ENCODE measurements at places on chromosomes 7 and 10.

GRCh38 chr10:121910673-121911420 lies 17.0 kb downstream of the ATE1 start:
- DNase-seq, result no peak

DNA sequence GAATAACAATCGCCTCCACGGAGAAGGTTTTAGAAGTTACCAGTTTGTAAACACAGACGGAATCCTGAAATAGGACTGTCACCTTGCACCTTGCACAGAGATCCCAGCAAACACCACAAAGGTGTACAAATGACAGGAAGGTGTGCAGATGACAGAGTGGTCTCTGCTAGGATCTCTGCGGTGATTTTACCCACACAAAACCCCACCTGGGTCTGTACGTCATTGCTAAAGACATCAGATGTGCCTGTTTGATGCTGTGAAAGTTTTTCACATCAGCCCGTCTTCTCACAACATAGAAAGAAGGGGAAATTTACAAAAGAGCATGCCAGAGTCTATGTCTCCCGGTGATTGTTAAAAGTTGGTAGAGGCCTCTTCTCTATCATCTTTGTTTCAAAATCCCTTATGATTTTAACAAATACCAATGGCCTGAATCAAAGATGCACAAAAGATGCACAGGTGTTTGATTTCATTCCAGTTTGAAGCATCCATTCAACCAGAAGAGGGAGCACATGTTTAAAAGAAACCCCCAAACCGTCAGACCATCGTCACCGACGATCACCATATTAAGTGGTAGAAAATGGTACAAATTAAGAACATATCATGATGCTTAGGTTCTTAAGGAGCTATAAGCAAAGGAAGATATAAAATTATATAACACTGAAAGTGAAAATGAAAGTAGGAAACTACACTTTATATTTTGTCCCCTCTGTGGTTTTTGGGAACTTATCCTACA lies 576.5 kb downstream of the PTPRN2 start:
- no peak for DNase-seq

GRCh38 chr10:101856626-101857025 lies 13.0 kb upstream of the KCNIP2 start:
- DNase-seq, result no peak

DNA sequence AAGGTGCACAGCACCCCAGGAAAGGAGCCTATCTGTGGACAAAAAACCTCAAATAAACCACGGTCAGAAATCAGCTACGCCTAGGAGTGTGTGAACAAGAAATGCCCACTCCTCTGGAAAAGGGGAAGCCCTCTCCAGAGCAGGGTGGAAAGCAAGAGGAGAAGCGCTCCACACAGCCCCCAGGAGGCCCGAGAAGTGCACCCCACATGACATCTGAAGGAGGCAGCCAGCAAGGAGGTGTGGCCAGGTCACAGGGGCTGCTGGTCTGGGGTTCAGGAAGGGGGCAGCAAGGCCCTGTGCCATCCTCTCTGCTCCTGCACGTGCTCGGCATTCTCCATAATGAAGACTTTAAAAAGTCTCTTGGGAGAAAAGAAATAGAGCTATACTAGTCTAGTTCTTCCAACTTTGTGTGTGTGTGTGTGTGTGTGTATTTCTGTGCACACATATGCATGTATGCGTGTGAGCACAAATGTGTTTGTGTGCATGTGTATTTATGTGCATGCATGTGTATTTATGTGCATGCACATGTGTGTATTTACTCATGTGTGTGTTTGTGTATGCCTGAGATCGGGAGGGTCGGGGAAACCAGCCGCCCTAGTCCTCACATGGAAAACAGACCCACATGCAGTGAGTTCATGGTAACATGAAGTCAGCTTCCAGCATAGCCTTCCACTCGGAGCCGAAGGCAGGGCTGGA lies 76.5 kb downstream of the TNS3 start:
- DNase-seq, result no peak

DNA sequence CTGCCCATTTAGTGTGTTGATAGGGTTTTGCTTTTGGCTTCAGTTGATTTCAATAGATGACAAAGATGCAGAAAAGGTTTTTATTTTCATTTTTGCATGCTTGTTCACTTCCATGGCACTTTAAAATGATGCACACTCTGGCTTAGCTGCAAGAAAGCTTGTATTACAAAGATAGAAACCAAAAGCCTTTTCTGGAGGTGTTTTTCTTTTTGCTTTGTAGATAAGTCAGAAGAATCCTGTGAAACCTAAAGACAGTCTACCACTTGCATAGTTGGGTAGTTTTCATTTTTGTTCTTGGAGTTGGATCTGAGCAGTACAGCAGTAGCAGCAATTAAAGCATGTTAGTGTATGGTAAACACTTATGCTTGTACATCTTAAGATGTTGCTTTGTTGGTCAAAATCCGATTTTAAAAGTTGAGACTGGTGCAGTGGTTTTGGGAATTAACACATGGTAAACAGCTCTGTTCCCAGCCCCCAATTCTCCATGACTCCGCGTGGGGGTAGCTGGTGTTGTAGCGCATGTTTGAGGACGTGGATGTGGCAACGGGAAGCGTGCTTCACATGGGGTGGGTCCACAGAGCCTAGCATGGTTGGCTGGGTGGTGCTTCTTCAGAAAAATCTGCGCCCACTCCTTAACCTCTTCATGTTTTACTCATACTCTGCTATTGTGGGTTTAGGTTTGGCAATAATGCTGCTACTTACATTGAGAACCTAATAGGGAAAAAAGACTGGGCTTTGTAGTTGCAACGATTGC lies 19.8 kb downstream of the CCNY start:
- DNase-seq, result no peak

DNA sequence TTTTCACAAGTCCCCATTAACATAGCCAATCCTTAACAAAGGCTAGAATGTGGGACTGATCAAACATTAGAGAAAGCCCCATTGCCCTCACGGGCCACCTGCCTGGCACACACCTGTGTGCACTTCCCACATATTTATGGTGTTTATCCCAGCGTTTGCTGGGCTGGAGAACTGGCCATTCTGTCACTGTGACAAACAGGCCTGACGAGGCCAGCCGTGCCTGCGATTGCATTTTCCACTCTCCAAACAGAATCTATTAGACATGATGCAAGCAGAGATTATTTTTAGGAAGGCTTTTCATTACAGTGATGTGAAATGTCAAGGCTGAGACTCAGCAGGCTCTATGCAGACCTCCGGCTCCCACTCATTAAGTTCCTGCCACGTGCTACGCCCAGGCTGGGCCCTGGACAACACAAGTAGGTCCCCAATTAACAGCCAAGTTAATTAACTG lies 20.4 kb downstream of the PTPRN2 start:
- no peak for DNase-seq

DNA sequence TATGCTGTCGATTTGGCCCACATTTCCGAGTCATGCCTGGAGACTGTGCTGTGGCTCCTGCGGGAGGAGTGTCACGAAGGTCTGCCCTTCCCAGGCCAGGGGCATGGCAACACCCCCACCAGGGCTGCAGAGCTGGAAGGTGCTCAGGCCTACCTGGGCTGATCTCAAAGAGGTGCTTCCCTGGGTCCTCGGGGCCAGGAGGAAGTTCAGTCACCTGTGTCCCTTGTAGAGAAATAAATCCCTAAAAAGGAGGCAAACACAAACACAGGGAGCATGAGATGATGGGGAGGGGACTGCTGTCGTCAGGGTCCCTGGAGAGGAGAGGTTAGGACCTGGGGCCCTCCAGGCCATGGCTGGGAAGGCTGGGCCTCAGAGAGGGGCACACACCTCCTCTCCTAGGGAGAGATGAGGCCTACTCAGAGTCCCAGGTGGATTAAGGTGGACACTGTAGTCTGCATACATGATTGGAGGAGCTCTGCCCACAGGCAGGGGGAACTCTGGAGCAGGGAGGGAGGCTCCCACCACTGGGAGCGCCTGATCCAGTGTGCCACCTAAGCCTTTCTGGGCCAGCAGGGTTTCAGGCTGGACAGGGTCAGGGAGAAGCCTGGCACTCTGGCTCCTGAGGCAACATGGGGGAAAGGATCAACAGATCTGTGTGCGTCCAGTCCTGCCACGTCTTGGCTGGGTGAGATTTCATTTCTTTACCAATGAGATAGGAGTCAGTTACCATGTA lies 49.4 kb downstream of the ARHGAP22 start:
- no peak for DNase-seq

- DNase-seq, result no peak
Observed at GRCh38 chr10:87603196-87603595, 56.5 kb upstream of the PAPSS2 start.

DNA sequence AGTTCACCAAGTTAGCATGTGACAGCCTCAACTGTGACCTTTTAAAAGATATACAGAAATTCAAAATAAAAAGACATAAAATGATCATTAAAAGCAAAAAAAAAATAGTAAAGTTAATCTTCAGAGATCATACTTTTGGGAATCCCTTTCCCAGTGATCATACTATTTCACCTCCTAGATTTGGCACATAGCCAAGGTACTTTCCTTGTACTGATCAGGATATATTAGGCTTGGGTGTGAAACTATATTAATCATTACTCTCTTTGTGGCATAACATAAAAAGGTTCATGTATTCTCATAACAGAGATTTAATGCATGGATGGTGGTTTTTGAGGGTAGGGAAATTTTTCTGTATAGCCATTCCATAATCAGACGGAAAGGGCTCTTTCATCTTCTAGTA lies 109.6 kb upstream of the ZWINT start:
- DNase-seq, result no peak

- DNase-seq, result no peak
Observed at GRCh38 chr7:27316311-27316710, 73.7 kb downstream of the EVX1 start.

GRCh38 chr10:69988094-69988493 lies 64.6 kb upstream of the MACROH2A2 start:
- no peak for DNase-seq

DNA sequence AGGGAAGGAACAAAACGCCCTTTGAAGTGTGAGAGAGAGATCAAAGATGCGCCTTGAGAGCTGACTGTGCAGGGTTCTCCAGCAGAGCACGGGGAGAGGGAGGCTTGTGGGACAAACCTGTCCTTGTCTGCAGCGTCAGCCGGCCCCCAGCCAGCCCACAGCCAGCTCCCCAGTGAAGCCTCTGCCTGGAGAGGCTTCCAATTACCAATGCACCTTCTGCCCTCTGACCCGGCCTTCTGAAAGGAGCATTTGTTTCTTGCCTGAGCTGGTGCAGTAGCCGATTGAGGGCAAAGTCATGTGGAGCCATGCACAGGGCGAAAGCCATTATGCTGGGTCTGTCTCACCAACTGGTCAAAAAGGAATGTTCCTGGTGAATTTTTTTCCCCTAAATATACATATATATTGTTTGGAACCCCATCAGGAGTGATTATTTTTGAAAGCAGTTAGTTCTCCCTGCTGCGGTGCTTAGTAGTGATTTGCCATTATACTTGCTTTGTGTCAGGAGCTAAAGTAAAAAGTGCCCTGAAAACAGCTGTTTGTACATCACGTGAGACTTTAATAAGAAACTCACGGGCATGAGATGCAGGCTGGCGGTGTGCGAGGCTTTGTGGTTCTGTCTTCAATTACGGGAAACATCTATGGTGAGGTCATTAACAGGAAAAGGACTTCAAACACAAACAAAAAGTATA lies 268.6 kb downstream of the KLF6 start:
- DNase-seq, result no peak

DNA sequence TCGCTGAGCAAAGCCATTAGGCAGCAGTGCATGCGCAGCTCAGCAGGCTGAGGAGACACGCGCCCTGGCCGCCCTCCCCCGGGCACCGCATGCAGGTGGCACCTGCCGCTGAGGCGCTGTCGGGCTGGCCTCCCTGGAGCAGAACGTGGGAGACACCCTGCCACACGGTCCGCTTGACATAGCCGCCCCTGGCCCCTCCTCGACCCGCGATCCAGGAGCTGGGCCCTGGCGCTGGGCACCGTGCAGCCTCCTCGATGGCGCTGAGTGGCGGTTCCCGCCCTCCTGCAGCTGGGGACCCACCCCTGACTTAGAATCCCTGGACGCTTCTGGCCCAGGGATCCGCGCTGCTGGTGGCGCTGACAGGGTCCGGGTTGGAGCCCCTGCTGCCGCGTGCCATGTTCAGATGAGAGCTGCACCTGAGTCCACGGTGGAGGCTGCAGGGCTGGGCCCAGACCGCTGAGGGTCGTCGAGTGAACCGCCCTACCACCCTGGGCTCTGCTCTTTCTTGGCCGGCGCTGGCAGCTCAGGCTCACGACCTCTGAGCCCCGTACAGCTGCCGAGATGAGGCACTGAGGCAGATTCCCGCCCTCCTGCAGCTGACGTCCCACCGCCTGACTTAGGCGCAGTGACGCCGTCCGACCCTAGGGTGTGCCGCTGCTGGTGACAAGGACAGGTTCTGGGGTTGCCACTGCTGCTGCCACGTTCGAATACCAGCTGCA lies 116.8 kb downstream of the OR13A1 start:
- DNase-seq, result no peak

DNA sequence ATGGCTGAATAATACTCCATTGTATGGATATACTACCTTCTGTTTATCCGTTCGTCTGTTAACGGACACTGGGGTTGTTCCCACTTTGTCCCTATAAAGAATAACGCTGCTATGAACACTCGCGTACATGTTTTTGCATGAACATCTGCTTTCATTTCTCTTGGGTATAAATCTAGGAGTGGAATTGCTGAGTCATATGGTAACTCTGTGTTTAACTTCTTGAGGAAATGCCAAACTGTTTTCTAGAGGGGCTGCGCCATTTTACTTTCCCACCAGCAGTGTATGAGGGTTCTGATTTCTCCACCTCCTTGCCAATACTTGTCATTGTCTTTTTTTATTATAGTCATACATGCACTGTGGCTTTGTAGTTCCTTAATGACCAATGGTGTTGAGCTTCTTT lies 20.6 kb upstream of the RASSF4 start:
- DNase-seq, result no peak

Data from stimulated activated CD8-positive, alpha-beta memory T cell treated with anti-CD3 and anti-CD28 coated beads, Interleukin-12 subunit alpha, Interleukin-12 subunit beta, amount 100 ng/mL, for 1 hour (primary cell).